ENCODE measurements at places on chromosomes 6 and 20. TPM values are rescaled to one million over a fixed set of nuclear protein-coding genes. Genes with fewer than 3 reads are reported as not detected.

The MRPS10 gene
- 38.6 TPM for polyA plus RNA-seq

The CDH22 gene
- polyA plus RNA-seq = 0.86 TPM

The C4B gene
- not detected for polyA plus RNA-seq

The HCRTR2 gene
- polyA plus RNA-seq = not detected

The EMILIN3 gene
- polyA plus RNA-seq = 0.53 TPM

The ANKRD6 gene
- polyA plus RNA-seq = 0.14 TPM

The AVP gene
- not detected for polyA plus RNA-seq

The SLC22A1 gene
- polyA plus RNA-seq = 0.55 TPM

The RWDD2A gene
- 10.8 TPM for polyA plus RNA-seq
